Thoracic aorta (tissue), 2 donors: ENCODE measurements at places on chromosomes 7 and 10.

GRCh38 chr7:155729847-155730246 lies 82.4 kb downstream of the SHH start:
- H3K27me3 ChIP-seq: no peaks in the 10 kb centered on the region
- no peak overlapping the region for H3K4me3 ChIP-seq
- H3K4me1 ChIP-seq: no peaks in the 10 kb centered on the region
- H3K36me3 ChIP-seq: no peaks in the 10 kb centered on the region

DNA sequence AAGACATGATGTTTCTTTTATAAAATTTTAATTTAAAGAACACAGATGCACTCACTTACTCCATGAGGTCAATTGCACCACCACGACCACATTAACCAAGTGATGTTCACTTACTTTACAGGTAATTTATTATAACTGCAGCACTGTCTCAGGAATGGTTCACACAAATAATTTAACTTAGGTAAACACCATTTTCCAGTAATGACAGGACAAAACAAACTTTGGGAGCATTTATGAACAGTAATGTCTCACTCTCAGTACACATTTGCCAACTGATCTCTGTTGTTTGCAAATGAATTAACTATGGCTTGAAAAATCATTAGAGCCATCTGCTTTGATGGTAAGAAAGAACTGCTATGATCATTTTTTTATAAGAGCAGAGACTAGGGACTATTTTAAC lies 150.4 kb downstream of the ETV1 start:
- no peak overlapping the region for H3K27ac ChIP-seq
- no peaks in the 10 kb centered on the region for H3K36me3 ChIP-seq
- no peak overlapping the region for H3K4me3 ChIP-seq
- H3K27me3 ChIP-seq: no peaks in the 10 kb centered on the region
- DNase-seq: no peak

GRCh38 chr7:92729751-92730150 lies 106.6 kb downstream of the CDK6 start:
- no peak overlapping the region for H3K4me3 ChIP-seq
- no peaks in the 10 kb centered on the region for H3K27me3 ChIP-seq
- DNase-seq: no peak
- no peak overlapping the region for H3K27ac ChIP-seq
- peaks cover 25% of the 10 kb centered on the region for H3K4me1 ChIP-seq
- peaks cover 5% of the 10 kb centered on the region for H3K36me3 ChIP-seq

DNA sequence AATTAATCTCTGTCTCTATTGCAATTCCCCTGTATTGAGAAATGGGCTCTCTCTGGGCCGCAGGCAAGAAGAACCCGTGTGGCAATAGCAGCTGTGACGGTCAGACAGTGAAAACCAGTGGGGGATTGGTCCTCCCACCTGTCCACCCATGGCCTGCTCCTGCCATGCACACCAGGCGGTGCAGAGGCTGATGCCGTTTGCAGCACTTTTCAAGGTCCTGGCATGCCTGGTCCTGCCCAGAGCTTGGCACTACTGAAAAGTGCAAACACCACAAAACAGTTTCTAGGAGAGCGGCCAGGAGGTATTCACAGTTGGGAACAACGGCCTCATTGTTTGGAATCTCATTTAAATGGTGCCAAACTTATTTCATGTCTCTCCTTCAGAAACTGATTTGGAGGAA lies 41.5 kb downstream of the PSPH start:
- H3K4me1 ChIP-seq: no peaks in the 10 kb centered on the region
- DNase-seq: no peak
- no peaks in the 10 kb centered on the region for H3K36me3 ChIP-seq
- H3K27me3 ChIP-seq: no peaks in the 10 kb centered on the region

- no peak for DNase-seq
- H3K27me3 ChIP-seq: no peaks in the 10 kb centered on the region
- no peaks in the 10 kb centered on the region for H3K4me1 ChIP-seq
- H3K27ac ChIP-seq: no peak overlapping the region
- no peak overlapping the region for H3K4me3 ChIP-seq
Observed at GRCh38 chr7:13044309-13044708, 356.9 kb downstream of the ARL4A start.
